ENCODE measurements at places on chromosomes 7 and 10. TPM values are rescaled to one million over a fixed set of nuclear protein-coding genes. Genes with fewer than 3 reads are reported as not detected.

SAMD8 gene
- total RNA-seq: 13.2 TPM

HOXA11 gene
- not detected for total RNA-seq

MYOF gene
- 0.31 TPM for total RNA-seq

BLNK gene
- total RNA-seq: not detected

NANOS1 gene
- 0.55 TPM for total RNA-seq

WNT8B gene
- total RNA-seq: 0.38 TPM

SORCS1 gene
- total RNA-seq: not detected

SPDYE16 gene
- 0.53 TPM for total RNA-seq

FGF8 gene
- not detected for total RNA-seq

SPDYE17 gene
- not detected for total RNA-seq

HMX3 gene
- not detected for total RNA-seq

CYP3A7 gene
- not detected for total RNA-seq

SAP25 gene
- 41.5 TPM for total RNA-seq

DRGX gene
- not detected for total RNA-seq

RADIL gene
- total RNA-seq: 0.53 TPM

ZNF804B gene
- not detected for total RNA-seq

DEPP1 gene
- 0.35 TPM for total RNA-seq

TMEM254 gene
- total RNA-seq: 16.2 TPM

CYP2C19 gene
- total RNA-seq: not detected

WDR86 gene
- total RNA-seq: not detected

C10orf105 gene
- total RNA-seq: 0.50 TPM

CLCN1 gene
- total RNA-seq: not detected

GNGT1 gene
- total RNA-seq: not detected

LRIT1 gene
- not detected for total RNA-seq

CALHM1 gene
- 0.25 TPM for total RNA-seq

NPTX2 gene
- total RNA-seq: not detected

TUBAL3 gene
- not detected for total RNA-seq

MRC1 gene
- total RNA-seq: not detected

AMPH gene
- not detected for total RNA-seq

PRLHR gene
- not detected for total RNA-seq

CXCL12 gene
- not detected for total RNA-seq

H2BK1 gene
- total RNA-seq: 0.88 TPM

PVRIG gene
- 70.9 TPM for total RNA-seq

IQUB gene
- total RNA-seq: 0.10 TPM

GRM8 gene
- total RNA-seq: not detected

CDC14C gene
- total RNA-seq: not detected
